Stimulated activated naive CD4-positive, alpha-beta T cell (primary cell): ENCODE measurements at places on chromosomes 4 and X.

GRCh38 chr4:2789351-2789750 lies 3.5 kb upstream of the SH3BP2 start:
- no peak for DNase-seq

GRCh38 chr4:12636191-12636590 lies 847.9 kb downstream of the RAB28 start:
- DNase-seq, result no peak

DNA sequence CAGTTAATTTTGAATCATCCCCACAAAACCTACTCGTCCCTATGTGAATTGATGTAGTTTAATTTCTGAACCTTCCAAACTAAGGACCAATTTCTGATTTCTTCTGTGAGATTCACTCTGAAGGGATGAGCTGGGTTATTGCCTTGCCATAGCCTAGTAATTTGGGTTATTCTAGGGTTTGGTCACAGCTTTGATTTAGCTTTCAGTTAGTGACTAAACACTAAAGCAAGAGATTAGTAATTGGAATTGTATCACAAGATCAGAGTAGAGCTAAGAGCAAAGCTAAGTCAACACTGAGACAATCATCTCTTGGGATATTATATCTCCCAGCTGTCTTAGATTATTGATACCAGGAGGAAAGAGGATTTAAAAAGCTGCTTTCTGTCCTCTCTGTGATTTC lies 588.0 kb downstream of the CCSER1 start:
- DNase-seq, result no peak

DNA sequence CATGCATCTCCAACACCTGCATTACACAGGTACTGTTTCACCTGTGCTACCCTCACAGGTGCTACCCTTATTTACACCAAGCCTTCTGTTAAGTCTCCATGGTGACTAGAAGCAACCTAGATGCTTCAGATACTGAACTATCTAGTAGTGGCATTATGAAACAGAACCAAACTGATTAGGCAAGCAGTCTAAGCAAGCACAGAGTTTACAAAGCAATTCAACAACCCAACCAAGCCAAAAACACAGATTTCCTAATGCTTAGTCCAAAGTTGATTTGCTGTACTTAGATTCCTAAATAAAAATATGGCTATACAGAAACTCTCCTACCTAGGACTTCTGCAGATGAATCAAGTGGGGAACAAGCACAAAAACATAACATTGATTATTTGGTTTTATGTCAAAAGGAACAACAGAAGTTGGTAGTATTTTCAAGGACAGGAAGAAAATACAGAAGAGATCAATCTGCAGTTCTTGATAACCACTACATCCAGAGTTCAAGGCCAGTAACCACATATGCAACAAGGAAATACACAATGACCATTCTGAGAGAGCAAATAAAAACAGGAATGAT lies 3.2 kb downstream of the TAPT1 start:
- DNase-seq, result no peak
